Activated T-helper 1 cell treated with anti-CD3 and anti-CD28 coated beads, Interleukin-2, amount 50 U/mL, for 16 hours (primary cell): ENCODE measurements at places on chromosomes 4 and X.

DNA sequence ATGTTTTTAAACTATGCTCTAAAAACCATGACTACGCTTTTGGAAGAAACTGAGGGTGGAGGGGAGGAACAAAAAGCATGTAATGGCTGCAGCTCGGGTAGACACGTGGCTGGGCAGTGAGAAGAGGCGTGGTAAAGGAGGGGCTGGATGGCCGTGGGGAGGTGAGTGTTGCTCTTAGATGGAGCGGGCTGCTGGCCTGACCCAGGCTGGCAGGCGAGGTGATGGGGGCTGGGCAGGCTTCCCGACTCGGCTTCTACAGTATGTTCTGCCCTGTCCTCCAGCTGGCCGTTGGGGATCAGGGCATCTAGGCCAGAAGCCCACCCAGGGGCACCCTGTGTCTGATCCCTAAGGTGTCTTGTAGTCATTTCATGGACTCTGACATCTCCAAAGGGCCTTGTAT, 60.7 kb downstream of the EFHC2 start:
- DNase-seq, result no peak

DNA sequence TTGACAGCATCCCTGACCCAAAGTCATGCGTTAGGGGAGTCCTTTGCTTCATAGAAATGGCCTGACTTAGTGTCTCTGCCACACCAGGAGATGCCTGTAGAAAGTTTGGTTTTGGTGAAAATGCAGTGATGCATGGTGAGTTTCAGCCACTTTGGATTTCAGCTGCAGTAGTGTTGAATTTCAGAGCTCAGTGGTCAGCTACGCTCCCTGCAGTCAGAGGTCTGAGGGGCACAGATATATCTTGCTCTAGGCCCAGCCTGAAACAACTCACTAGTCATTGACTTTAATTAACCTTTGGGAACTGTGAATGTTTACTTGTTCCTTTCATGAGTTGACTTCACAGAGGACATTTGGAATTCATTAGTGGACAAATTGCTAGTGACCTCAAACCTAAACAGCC, 17.5 kb downstream of the RBMX2 start:
- no peak for DNase-seq

DNA sequence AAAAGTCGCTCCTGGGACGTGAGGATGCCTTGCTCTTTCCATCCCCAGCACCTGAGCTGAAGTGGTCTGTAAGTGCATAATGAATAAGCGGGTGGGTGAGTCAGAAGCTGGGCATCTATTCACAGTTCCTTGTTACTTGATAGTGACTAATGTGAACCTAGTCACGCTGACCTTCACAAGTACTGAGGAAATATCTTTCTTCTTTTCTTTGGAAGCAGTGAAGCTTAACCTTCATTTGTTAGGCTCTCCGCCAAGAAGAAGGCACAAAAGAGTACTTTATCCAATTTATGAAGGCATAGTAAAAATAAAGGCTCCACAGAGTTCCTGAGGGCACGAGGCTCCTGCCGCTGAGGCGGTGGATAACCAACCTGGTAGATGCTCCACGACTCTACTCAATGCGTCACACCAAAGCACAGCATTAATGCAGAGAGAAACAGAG, 475.7 kb upstream of the SLIT2 start:
- DNase-seq, result no peak

DNA sequence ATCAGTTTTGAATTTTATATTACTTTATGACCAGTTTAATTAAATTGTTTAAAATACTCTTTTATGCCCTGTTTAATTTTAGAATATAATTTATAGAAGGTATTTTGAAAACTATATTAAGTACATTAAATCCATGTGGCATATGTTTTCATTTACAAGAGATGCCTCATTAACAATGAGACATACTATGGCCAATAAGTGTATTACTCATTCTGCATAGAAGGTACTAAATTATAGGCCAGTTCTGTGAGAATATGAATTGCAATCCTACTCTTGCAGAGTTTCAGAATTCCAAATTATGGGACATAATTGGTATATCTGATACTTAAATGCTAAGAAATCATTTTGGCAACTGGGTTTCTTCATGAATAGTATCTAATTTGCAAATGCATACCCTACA, 951.1 kb downstream of the FAT4 start:
- no peak for DNase-seq

GRCh38 chr4:147096667-147097604, 151.3 kb upstream of the TTC29 start:
- no peak for DNase-seq

- no peak for DNase-seq
These were observed 78.8 kb downstream of the FAM184B start for GRCh38 chr4:17702641-17703040.

GRCh38 chr4:21102667-21103066, 402.4 kb downstream of the PACRGL start:
- no peak for DNase-seq

- DNase-seq, result no peak
These were observed 33.8 kb upstream of the EGFL6 start for GRCh38 chrX:13535376-13536165.

DNA sequence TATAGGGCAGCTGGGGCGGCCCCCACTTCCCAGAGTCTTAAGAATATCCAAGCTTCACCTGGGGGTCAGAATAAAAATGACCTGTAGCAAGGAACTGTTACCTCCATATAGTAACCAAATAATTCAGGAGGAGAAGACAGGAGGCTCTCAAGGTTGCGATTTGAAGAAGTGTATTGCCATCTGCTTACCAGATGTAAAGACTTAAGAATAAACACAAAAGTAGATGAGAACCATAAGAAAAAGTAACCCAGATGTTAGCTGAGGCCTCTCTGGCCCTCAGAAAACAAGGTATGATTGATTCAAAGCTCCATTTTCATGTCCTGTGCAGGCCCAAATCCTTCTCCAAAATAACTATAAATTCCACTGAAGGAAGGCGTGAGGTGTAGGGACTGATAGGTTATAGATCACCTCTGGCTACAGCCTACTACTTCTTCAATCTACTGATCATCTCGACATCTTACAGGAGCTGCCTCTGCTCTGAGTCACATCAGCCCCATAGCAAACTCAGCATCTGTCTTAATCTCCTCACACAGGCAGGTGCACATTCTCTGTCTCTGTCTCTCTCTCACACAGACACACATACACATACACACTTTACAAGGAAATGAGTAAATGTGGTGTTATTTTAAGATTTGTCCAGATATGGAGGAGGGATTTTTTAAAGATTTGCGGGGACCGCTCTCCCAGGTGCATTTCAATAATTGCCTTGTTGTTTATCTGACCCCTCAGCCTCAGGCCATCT, 193.9 kb upstream of the EDNRA start:
- no peak for DNase-seq

DNA sequence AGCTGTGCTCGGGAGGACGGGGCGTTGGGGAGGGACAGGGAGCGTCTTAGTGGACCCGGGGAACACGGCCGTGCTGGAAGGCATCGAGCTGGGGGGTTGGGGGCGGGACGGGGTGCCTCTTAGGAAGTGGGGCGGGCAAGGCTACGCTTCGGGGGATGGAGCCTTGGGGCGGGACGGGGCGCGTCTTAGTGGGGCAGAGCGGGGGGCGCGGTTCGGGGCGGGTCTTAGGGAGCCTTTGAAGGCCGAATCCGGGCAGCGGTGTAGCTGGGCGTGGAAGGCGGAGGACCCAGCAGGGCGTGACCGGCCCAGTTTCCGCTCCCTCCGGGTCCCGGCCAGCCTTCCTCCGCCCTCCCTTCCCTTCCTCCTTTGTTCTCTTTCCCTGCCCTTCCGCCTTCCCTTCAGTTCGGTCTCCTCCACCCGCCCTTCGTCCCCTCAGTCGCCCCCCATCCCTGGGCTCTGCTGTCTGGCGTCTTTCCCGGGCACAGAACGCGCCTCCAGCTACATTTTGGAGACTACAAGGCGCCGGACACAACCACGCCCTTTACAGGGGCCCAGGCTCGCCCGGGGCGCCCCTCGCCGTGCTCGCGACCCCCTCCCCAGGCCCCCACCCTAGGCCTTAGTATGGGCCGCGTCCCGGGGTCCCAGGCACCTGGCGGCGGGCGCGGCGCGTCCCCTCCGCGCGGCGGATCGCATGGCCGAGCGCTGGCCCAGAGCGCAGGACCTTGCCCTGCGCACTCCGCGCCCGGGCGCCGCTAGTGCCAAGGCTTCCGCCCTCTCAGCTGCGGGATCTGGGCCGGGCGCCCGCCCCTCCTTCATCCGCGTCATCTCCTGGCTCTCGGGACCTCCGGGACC, at the start of gene ARSD:
Gene ARSD (minus strand): TSS at position 757 of the 852 bp plus-strand sequence. CDS start 64 bp downstream, at position 693.
- DNase-seq, result no peak

GRCh38 chr4:123597586-123597985, 201.0 kb downstream of the SPRY1 start:
- no peak for DNase-seq

GRCh38 chrX:13088156-13088487, 43.7 kb upstream of the FAM9C start:
- DNase-seq, result no peak

- DNase-seq, result no peak
These were observed 1516.4 kb upstream of the PABPC4L start for GRCh38 chr4:135718019-135718418.

DNA sequence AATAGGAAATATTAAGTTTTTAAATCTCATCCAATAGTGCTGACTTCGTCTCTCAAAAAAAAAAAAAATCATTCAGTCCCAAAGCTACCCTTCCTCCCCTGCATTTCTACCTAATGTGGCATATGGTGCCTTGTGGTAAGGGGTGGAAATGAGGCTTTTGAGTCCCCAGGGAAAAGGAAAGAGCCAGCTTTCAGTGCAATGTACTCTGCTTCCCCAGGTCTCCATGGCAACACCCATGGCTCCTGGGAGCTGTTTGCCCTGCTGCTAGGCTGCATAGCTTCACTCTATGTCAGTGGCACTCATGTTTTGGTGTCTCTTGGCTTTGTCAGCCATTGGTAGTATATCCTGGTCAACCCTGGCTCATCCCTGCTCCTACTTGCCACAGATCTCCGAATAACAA, 175.9 kb downstream of the SLC39A8 start:
- DNase-seq, result no peak

- no peak for DNase-seq
These were observed 11.9 kb downstream of the EDNRA start for GRCh38 chr4:147492761-147493160.

- no peak for DNase-seq
These were observed 118.6 kb downstream of the PTTG2 start for GRCh38 chr4:38078590-38079421.

GRCh38 chr4:174521800-174522182, 497 bp downstream of the HPGD start:
- no peak for DNase-seq

DNA sequence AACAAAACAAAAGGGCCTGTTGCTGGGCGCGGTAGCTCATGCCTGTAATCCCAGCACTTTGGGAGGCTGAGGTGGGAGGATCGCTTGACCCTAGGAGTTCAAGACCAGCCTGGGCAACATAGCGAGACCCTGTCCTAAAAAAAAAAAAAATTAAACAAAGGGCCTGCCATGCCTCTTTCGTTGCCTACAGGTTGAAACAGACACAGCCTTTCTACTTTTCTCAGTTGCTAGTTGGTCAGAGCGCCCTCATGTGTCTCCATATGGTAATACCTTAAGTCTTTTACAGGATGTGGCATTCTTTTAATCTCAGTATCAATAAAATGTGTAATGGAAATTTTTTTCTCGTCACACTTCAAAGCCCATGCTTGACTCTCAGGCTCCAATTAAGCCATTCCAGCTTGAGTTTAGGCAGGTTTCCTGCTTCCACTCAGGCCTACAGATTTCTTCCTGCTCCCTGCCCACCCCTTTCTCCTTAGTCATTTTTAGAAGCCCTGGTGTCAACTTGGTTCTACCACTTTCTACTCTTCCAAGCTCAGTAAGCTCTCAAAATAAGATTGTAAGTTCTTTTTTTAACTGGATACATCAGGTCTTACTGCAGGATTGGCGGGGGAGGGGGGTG, 4.6 kb upstream of the SOWAHD start:
- DNase-seq, result no peak

DNA sequence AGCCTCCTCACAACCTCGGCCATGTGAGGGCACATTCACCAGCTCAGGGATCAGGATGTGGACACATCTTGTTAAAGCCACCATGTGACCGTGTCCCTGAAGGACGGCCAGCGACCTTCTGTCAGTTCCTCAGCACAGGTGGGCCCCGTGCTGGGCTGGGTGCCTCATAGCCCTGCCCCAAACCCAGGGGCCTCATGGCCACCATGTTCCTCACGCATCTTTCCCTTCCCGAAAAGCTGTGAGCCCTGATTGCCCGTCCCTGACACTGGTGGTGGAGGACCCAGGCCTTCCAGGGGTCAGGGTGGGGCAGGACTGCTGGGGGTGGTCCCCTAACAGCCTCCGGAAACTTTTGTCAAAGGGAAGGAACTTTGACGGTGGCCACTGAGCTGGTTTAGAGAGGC, 60.1 kb upstream of the ADRA2C start:
- DNase-seq, result no peak

DNA sequence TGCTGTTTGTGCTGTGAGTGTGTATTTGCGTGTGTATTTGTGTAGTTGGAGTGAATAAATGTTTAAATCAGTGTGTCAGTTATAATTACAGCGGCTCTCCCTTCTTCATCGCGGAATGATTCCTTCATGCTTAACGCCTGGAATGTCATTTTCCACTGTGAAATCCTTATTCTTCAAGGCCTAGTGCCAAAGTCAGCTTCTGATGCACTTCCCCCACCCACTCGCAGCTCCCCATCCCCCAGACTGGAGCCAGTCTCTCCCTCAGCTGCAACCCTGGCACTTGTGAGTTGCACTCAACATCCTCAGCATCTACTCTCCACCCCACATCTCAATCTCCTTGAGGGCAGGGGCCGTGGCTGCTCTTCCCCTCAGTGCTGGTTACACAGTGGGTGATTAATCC, 583.0 kb downstream of the BCOR start:
- DNase-seq, result no peak

GRCh38 chr4:71283642-71284257, 55.1 kb upstream of the SLC4A4 start:
- DNase-seq, result no peak
